ENCODE measurements at places on chromosomes 3 and 15.

DNA sequence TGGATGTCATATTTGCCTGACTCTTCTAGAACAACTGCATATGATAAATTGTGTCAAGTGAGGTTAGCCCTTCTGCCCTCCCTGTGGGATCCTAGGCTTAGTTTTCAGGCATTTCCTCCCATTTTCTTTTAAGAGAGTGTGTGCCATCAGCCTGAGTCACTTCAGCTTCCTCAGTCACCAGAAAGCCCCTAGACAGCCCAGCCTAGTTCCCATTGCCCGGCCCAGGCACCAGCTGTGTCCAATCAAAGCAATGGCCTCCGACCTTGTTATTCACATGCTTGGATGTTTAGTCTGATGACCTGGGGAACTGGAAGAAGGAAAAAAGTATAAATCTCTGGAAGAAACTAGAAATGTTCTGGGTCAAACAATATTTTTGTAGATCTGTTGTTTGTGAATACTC, 221.9 kb upstream of the LRIG1 start:
- DNase-seq, result no peak

- DNase-seq, result no peak
These were observed 257.0 kb downstream of the NR1D2 start for GRCh38 chr3:24202071-24202470.

- no peak for DNase-seq
These were observed 83.5 kb downstream of the SSR3 start for GRCh38 chr3:156471431-156471830.

DNA sequence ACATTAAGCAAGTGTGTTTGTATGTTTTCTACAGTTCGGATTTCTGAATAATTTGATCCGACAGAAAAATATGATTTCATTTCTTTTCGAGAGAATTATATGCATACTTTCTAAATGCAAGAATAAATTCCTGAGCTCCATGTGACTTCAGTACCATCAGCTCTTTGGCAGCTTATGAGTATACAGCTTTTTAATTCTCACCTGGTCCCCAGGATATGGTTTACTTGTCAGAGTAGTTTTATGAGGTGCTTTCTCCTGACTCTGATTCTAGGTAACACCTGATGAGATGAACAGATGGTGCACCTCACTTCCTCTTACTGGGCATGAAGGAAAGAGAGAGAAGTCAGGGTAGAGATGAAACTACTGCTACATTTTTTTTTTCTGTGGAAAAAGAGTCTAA, 3.1 kb downstream of the HGD start:
- no peak for DNase-seq

DNA sequence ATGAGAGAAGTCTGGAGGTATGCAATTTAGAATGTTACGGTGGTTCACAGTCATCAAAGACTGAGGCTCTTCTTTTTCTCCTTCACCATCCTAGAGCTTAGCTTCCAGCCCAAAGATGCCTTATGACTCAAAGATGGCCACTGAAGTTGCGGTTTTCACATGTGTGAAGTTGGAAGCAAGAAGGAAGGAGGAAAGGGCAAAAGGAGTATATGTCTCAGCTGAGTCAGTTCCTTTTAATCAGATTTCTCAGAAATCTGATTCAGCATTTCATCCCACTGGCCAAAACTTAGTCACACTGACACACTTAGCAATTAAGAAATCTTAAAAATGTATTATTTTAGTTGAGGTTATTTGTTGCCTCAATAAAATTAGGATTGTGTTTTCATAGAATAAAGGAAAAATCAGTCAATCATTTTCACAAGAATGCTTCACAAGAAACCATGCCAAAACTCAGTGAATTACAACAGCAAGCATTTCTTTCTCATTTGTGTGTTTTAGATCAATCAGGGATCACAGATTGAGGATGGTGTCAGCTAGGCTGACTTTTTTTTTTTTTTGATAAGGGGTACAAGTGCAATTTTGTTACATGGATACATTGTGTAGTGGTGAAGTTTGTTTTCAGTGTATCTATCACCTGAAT, 211.1 kb upstream of the GADL1 start:
- DNase-seq, result no peak

GRCh38 chr15:86193716-86194380, 114.2 kb downstream of the AGBL1 start:
- DNase-seq, result no peak

GRCh38 chr3:5428607-5429516, 241.4 kb downstream of the EDEM1 start:
- DNase-seq, result no peak

DNA sequence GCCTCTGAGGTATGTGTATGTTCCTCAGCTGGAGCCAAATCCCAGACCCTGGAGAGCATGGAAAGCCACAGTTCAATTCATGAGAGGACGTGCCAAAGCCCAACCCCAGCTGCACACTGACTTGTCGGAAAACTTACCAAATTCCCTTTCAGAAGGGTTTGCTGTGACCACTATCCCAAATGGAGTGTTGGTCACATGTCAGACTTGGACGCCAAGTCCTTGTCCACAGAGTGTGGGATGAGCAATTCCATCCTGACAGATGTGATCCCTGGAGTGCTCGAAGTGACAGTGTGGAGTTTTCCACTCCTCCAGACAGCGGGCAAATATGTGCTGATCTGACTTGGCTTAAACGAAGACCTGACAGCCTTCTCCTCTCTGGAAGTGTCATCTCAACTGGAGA, 71.2 kb downstream of the RORA start:
- DNase-seq, result no peak

DNA sequence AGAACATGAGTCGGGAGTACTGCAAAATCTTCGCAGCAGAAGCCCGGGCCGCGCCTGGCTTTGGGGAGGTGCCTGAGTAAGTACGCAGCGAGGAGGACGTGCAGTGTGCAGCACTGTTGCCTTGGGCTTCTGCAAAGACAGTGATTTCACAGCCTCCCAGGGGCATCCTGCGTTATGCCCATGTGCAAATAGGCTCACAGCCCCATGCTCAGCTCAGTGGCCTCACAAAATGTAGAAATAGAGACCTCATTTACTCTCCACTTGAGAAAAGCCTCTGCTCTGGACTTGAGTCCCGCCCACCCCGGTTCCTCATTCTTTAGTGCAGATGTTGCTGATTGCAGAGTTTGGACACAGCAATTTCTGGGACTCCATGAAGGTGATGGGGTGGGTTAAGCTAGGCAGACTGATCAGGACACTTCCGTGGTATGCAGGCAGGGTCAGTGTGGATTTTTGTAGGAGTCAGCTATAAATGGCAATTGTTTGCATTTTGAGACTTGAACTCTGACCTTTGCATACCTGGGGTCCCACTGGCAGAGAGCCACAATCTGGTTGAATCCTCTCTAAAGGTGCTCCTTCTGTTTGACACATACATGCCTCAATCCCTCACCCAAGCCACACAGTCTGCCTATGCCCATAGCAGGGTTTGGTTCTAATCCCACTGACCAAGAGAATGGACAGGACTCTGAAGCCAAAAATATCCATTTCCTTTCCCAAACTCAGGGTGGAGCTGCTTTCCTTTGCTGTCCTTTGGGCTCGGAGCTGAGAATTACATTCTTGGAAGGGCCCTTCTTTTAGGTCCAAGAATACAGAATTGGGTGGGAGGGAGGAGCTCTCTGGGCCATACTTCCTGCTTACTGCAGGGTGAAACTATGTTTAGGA, 20.7 kb upstream of the SLC28A1 start:
- no peak for DNase-seq

GRCh38 chr3:39917065-39917773, 107.8 kb downstream of the MYRIP start:
- DNase-seq, result no peak

GRCh38 chr3:53134631-53135232, 4.5 kb upstream of the RFT1 start:
- peak; percentile 19 for DNase-seq

- DNase-seq, result no peak
These were observed 48.5 kb upstream of the NR2C2 start for GRCh38 chr3:14898929-14899328.

GRCh38 chr3:154517404-154517803, 87.4 kb upstream of the GPR149 start:
- no peak for DNase-seq

GRCh38 chr3:151556596-151556995, 95.7 kb upstream of the IGSF10 start:
- no peak for DNase-seq

DNA sequence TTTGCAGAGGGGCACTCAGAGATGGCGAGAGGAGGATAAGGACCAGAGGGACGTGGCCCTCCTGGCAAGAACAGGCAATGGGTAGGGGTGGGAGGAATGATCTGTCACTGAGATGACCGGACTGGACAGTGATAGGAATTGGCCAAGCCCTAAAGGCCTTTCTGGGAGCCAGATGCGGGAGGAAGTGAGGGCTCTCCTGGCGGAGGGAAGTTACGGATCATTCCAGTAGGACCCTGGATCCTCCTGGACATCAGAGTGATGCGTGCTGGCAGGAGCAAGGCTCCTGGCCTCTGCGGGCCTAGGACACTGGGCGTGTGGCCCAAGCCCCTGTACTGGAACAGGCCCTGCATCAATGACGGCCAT, 23.4 kb downstream of the KIF7 start:
- no peak for DNase-seq

GRCh38 chr3:146156666-146157314, 4.2 kb downstream of the PLOD2 start:
- no peak for DNase-seq

GRCh38 chr3:52820736-52821135, 9.7 kb downstream of the ITIH4 start:
- no peak for DNase-seq

- DNase-seq, result no peak
These were observed 83.3 kb downstream of the MEX3B start for GRCh38 chr15:81962482-81962881.

DNA sequence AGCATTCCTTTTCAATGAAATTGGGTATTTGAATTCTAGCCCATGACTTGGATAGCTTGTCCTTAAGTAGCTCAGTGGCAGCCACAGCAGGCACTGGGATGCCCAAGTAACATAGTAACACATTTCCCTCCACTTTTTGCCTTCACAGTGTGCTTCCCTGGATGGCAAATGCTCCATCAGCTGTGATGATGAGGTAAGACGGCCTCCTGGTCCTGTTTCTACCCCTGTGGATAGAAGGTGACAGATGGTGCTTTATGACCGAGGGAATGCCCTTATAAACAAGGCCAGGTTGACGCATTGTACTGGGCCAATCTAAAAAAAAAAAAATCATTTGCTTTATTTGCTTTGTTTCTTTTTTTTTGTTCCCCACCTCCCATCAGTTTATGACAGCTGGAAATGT, 41.8 kb upstream of the LRTM1 start:
- DNase-seq, result no peak

- DNase-seq, result no peak
These were observed 285.0 kb upstream of the ADAMTS9 start for GRCh38 chr3:64972793-64973192.

GRCh38 chr3:3134750-3135448, 8.2 kb downstream of the TRNT1 start:
- no peak for DNase-seq

- no peak for DNase-seq
These were observed 13.5 kb downstream of the EFHB start for GRCh38 chr3:19920401-19921080.

- DNase-seq, result no peak
These were observed 37.3 kb downstream of the LMCD1 start for GRCh38 chr3:8538913-8539312.

GRCh38 chr3:48372862-48373435, 930 bp downstream of the FBXW12 start:
- no peak for DNase-seq

DNA sequence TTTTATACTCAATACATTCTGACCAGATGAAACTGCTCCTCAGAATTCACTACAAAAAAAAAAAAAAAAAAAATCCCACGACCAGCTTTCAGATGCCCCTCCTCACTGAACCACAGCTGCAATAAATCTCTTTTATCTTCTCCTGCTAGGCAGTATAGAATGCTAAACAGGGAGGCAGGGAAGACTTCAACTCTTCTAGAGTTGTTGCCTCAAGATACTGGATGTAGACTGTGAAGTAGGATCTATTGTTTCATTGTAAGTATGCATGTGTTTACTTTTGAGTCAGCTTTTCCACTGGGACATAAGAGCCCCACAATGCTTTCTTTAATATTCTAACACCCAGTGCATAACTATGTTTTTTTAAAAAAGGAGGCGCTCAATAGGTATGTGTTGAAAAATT, 401.4 kb downstream of the TBL1XR1 start:
- no peak for DNase-seq

DNA sequence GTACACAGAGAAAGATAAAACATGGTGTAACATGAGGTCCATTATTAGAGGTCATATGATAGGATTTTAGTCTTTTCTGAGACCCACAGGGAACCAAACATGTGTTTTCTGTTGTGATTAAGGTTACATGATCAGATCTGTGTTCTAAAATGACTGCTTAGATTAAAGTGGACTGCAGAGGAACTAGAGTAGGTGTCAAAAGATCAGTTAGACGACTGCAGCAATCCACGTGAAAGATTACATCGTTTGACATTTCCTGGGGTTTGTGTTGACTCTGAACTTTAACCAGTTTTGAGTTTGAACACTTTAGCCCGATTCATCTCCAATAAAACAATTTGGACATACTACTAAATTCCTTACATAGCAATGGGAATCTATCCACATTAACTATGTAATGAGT, 5.1 kb downstream of the MIX23 start:
- no peak for DNase-seq

DNA sequence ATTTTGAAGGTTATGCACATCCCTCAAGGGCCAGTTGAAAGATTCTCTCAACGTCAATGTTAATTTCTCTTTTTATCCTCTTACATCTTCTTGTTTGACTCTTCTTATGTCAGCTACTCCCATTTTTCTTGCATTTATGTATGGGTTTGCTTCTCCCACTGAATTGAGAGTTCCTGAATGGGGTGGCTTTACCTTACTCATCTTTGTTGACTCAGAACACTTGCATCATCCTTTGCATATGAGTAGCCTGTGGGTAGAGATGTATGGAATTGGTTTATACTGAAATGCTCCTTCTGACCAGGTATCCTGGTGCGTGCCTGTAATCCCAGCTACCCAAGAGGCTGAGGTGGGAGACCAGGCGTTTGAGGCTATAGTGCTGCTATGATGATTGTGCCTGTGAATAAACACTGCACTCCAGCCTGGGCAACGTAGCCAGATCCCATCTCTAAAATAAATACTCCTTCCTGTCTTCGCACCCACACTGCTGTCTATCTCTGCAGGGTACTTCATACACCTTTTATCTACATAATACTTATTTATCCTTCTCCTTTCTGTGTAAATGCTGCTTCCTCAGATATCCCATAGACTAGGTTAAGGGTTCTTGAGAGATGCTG, 123.6 kb upstream of the DPH6 start:
- DNase-seq, result no peak

GRCh38 chr15:41965441-41966413, 6.6 kb downstream of the EHD4 start:
- no peak for DNase-seq

DNA sequence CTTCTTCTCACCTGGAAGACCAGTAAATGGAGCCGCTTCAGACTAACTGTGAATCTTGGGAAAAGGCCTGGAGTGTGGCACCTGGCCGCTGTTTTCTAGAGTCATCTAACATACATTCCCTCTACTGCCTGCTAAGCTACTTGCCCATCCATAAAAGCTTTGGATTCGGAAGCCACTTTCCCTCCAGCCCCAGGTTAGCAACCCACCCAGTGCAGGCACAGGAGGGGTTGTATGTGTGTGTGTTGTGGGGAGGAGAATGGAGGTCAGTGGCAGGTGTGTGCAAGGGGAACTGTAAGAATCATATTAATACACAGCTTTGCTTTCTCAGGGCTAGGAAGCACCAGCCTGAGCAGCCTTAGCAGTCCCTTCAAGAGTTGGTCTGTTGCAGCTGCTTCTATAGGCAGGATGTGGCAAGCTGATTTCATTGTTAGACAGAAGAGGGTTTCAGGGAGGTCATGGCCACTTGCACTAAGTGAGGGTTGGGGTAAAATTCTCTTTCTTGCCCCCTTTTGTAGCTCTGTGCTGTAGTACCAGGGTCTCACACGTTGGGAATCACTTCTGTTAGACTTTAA, 8.9 kb downstream of the NSUN3 start:
- no peak for DNase-seq

- DNase-seq, result no peak
These were observed 16.9 kb downstream of the TKT start for GRCh38 chr3:53238886-53239285.
